ENCODE measurements at places on chromosomes 5 and 9.

- DNase-seq: peak; percentile 32
These were observed 6.9 kb upstream of the NIPSNAP3A start for GRCh38 chr9:104740621-104741020.

DNA sequence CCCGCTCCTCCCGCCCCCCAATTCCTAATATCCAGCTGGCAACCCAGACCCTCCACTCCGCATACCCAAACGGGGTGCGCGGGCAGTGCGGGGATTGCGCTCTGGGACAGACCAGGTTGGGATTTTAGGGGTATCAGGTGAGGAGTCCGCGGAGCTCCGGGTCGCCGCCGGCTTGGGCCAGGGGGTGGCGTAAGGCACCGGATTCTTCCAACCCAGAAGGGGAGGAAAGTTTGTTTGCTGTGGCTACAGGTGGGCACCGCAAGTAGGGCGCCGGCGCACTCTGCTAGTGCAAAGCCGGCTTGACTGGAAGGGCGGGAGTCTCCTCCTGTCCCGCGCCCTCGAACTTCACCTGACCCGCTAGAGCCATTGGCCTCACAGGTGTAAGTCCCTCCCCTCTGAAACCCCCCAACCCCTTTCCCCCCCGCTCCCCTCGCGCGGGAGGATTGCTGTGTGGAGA is 709 bp downstream of the IQGAP2 start:
- peak; percentile 23 for DNase-seq

GRCh38 chr9:112065806-112066606 is 109.1 kb downstream of the SUSD1 start:
- DNase-seq: peak; percentile 91

DNA sequence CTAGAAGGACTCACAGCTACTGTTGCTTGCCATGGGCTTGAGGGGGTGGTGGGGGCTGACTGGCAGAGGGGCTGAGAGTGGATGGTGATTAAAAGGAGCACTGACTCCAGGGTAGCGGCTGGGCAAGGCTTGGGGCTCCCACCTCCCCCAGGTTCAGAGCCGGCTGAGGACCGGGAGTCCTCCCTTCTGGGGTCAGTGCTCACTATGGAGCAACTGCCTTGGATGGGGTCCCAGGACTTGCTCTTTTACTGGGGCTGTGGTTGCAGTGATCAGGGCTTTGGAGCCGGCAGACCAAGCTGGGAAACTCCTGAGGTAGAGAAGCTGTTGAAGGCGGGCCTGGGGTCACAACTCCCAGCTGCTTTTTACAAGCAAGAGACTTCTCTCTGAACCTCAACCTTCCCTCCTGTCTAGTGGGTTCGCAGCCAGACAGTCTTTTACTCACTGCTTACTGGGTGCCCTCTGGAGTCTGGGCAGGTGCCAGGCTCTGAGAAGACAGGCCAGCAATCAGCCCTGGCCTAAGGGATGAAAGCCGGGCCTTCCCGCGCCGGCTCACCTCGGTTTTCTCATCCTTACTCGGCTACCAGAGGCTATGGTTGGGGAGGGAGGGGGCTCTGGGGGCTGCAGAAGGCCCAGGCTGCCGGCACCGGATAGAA is 795 bp upstream of the ASS1 start:
- DNase-seq: no peak

DNA sequence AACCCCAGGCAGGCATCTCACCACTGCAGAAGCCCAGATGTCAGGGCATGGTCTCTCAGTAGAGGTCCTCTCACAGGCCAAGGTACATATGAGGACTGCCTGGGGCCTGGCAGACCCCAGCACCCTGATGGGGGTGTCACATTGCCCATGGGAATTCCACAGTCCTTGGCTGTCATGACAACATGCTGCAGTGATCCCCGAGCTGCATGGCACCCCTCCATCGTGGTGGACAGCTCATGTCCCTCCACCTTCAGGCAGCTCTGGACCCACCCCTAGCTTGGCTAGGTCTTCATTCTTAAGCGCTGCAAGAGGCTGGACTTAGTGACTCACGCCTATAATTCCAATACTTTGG is 74.1 kb upstream of the LRRTM2 start:
- no peak for DNase-seq

DNA sequence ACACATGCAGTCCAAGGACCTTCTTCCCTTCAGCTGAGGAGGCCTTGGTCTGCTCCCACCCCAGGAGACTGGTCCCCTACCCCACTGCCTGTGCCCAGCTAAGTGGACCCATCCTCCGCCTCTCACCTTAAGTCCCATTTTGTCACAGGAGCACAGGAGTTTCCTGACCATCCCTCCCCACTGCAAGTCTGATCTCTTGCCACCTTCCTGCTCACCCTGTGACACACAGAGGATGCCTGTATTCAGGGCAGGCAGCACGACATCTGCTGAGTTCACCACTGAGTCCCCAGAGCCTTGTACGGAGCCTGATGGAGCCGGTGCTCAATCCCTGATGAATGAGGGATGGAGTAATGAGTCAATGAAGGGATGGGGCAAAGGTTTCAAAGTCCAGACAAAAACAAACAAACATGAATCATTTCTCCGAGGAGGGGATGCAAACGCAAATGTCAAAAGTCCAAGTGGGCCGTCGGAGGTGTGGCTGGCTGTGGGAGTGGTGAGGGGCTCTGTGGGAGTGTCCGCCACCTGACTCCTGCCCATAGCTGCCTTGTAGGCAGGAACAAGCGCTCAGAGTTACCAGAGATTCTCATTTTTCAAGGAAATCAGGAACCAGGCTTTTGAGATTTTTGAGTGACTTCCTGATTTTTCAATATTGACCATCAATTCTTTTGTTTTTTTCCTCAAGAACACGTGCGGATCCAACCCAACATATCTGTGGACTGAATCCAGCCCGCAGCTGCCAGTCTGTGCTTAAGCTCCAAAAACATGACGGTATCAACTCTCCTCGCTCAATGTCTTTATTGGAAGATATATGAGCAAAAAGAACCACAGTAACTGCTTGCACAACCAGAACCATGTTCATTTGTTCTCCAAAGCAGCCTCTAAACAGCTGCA is 4.4 kb downstream of the RAPGEF1 start:
- DNase-seq: no peak

GRCh38 chr5:123921193-123921592 is 409.2 kb downstream of the CSNK1G3 start:
- no peak for DNase-seq

- DNase-seq: no peak
These were observed 29.2 kb upstream of the NSMF start for GRCh38 chr9:137488327-137488653.

DNA sequence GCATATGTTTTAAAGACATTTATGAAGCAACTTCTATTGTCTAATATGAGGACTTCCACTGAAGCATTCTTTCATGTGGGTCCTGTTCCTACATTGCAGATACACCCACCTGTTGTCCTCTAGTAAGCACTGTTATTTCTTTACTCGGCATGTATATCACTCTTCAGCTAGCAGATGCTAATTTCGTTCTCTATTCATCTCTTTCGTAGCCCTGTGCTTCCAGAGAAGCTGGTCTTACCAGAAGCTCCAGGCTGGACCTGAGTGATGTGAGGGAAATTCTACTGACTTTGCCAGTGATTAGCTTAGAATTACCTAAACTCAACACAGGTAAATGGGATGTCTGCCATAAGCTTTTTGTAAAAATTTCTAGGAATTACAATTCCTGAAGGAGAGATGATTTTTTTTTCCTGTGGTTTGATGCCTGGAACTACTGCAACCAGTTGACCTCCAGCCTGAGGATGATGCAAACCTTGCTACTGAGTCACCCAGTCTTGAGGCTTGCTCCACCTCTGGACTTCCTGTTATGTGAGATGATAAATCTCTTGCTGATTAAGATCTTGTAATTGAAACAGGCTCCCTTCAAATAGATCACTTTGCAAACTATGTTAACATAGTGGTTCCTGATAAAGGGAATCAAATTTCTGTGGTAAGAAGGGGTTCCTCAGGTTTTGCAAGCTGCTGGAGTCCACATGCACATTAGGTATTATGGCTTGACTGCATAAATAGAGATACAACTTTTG is 52.2 kb upstream of the SPINK5 start:
- DNase-seq: peak; percentile 61

GRCh38 chr5:178180141-178180863 is 6.9 kb downstream of the GMCL2 start:
- no peak for DNase-seq

- DNase-seq: no peak
These were observed 166.4 kb downstream of the FAM170A start for GRCh38 chr5:119795768-119796167.

DNA sequence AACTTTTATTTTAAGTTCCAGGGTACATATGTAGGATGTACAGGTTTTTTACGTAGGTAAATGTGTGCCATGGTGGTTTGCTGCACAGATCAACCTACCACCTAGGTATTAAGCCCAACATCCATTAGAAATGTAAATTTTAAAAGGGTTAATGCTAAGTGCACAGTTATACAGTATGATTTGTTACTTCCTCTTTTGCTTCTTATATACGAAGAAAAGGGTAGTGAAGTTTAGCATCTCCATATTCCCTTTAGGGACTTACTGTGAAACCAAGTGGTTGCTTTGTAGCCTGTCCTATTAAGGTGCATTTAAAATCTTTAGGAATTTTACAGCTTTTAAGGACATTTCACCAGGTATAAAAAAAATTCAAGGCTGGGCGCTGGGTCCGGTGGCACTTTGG is 46.4 kb downstream of the RBM27 start:
- no peak for DNase-seq

DNA sequence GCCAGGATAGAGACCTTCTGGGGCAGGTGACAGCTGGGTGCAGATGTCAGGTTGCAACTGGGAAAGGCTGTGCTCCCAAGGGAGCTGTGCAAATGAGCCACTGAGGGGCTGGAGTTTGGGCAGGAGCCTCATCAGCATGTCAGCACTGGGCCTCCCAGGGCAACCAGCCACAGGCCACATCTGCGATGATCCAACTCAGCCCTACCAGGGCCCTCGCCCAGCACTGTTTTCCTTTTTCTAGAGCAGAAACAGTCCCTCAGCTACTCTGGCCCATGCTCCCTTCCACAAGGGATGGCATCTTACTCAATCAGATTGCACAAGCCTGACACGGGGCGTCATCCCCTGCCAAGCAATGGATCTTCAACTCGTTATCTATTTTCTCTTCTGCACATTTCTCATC is 24.8 kb downstream of the NIPAL4 start:
- no peak for DNase-seq

DNA sequence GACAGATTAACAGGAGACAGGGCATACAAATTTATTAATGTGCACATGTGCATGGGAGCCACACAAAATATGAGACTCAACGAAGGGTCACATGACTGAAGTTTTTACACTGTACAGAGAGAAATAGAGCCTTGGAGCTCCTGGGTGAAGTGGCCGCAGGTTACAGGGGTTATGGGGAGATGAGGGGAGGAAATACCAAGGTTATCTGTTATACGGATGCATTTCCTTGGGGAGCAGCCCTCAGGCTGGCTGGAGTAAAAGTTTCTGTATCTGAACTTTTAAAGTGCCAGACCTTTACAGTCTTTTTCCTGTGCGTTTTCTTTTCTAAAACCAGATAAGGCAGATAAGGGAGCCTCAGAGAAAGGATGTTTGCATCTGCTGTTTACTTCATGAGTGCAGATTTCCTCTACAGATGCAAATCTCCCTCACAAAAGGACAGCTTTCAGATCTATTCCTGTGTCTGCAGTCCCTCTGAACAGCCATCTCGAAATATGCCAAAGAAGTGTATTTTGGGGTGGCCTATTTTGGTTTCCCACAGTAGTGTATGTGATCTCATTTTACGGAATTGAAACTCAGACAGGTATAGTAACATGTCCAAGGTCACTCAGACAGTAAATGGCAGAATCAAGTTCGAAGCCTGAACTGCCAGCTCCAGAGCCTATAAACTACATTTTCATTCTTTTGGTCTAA is 139.3 kb upstream of the FBXL17 start:
- DNase-seq: no peak

DNA sequence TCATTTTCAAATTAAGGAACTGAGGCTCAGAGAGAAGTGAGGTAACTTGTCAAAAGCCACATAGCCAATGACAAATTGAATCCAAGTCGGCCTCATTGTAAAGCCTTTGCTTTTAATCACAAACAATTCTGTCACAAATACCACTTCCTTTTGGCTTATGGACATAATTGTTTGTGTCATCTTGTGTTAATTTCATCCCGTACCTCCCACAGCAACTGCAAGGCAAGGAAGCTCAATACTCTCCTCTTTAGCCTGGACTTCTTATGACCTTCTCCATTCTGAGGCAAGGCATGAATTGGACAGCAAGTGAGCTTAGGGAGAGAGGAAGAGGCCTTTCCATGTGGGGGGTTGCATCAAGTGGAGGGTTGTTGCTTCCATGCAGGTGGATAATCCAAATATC is 62.2 kb upstream of the SLC2A8 start:
- DNase-seq: no peak

- no peak for DNase-seq
These were observed 731.6 kb downstream of the DNAH5 start for GRCh38 chr5:13212886-13213285.

DNA sequence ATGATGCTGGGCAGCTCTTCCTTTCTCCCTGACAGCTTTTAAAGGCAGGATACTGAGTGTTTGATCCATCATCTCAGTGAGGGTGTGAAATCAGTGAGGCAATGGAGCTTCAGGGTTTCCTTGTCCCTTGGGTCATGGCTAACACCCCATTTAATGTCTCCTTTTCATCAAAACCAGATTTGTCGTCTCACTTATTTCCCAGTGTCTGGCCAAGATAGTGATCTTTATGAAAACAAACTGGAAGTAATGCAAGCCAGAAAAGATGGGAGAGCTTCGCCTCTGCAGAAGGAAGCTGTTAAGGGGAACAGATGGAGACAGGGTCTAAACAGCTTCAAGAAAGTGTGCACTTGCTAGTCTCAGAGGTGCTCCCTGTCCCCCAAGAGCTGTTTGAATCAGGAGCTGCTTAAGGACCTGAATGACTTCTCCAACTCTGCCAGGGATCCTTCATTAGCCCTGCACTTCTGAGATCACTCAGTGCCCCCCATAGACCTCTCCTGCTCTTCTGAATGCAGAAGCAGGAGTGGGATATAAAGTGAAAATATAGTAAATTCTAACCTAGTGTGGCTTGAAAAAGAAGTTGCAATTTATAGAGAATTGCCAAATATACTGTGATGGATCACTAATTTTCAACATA is 96.1 kb downstream of the F2RL2 start:
- no peak for DNase-seq

DNA sequence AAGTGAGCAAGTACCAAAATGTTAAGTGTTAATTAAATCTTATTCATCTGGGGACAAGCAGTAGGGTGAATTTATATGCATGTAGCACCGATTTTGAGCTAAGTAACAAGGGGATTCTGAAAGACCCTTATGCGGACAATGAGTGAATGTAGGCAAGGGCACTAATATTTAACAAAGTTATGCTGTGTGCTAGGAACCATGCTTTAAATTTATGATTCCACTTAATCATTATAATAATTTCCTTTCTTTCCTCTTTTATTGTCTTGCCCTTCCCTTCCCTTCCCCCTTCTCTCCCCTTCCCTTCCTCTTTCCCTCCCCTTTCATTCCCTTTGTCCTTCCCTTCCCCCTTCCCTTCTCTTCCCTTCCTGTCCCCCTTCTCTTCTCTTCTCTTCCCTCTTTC is 25.7 kb upstream of the TNC start:
- DNase-seq: no peak

- peak; percentile 4 for DNase-seq
These were observed 15.7 kb upstream of the OR13C8 start for GRCh38 chr9:104553261-104553660.

- DNase-seq: peak; percentile 34
These were observed 128.0 kb downstream of the SPATA31D1 start for GRCh38 chr9:82116556-82116955.

All from astrocyte of the spinal cord (primary cell).